ENCODE measurements at places on chromosomes 12 and 14.

DNA sequence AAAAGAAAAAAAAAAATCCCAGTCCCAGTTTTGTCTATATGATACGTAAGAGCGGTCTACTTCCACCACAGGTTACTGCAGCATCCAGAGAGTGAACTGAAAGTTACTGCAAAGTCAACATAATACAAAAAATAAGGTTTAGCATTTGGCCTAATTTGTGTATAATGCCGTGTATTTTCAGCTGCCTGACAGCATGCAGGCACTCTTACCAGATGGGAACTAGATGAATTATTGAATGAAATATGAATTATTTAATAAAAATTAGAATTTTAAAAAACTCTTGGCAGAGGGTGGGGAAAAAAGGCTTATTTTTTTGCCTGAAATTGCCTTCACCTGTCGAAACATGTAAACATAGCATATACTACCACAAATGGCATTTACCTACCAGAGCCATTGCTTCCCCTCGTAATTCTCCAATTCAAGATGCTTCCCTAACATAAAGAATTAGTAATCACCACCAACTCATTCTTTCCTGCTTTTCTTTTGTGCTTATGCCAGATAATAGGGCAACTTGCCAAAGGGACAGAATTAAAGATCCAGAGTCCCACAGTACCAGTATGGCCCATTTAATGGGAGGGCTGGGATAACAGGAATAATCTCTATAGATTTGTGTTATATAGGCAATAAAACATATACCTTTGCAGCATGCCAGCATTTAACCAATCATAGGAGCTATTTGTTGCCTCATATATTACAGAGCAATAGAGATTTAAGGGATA lies 31.1 kb downstream of the ATF7 start:
- no peak for DNase-seq

DNA sequence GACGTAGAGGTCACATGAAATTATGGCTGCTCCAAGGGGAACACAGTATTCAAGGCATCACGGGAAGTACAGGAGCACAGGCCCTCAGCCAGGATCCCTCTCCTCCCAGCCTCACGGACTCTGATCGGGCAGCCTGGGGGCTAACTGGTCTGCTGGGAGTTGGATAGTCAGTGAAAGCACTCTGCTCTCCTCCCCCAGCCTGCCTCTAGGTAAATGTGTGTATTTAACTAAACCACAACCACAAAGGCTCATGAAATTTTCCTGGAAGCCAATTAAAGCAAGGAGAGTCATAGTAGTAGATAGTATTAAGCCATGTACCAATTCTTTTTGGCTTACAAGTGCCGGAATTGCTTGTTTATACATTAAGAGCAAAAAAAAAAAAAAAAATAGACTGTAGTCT lies 254.3 kb downstream of the MSRB3 start:
- DNase-seq = no peak

- no peak for DNase-seq
These were observed 55.0 kb downstream of the TMX1 start for GRCh38 chr14:51294951-51295525.

GRCh38 chr14:68283378-68284123 lies 464.0 kb downstream of the RAD51B start:
- DNase-seq = peak; percentile 52

DNA sequence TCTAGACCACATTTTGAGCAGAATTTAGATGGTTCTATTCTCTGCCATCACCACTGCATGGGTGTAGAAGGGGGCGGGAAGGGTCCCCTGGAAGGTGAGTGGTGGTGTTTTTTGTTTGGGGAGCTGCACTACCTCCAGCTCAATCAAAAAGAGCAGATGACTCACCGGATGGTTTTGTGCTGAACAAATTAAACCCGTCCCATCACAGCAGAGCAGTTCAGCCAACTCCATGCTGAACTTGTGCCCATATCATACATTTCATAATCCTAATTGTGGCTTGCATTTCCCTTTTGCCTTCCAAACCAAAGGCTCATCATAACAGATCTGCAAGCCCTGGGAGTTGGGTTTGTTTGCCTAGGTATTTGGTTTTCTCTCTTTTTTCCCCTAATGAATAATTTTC lies 53.0 kb upstream of the RPH3A start:
- DNase-seq = no peak

DNA sequence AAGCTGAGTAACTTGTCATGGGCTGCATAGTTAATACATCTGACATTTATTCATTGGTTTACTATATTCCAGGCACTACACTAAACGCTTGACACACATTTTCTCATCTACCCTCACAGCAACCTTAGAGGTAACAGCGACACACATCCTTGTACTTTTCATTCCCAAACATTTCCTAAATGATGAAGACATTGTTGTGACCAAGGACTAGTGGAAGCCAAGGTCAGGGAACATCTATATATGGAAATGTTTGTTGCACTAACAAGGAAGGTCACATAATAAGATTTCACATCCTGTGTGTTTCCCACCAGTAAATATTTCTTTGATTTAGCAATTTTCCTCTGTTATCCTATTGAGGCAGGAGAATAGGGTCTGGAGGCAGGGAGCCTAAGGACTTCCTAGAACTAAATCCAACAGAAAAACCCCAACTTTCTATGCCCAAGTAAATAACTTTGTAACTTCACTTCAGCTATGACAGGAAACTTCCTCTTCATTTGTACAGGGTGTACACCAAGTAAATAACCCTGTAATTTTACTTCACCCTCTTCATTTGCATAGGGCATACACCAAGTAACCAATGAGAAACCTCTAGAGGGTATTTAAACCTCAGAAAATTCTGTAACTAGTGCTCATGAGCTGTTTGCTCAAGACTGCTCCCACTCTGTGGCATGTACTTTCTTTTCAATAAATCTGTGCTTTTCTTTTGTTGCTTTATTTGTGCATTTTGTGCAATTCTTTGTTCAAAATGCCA lies 48.4 kb downstream of the ZNF641 start:
- DNase-seq = no peak

GRCh38 chr12:61282790-61283575 lies 977.2 kb upstream of the USP15 start:
- no peak for DNase-seq

Measured in activated naive CD4-positive, alpha-beta T cell treated with Interleukin-2 at 50 U/mL for 16 hours (primary cell).